ENCODE measurements at places on chromosomes 7 and 10.

- peak; percentile 95 for DNase-seq
Measured at GRCh38 chr7:95772298-95772770, at the start of gene DYNC1I1. Gene DYNC1I1, plus strand, starts transcription at chr7:95772554. Its CDS starts 32,176 bp downstream, at chr7:95804730.

DNA sequence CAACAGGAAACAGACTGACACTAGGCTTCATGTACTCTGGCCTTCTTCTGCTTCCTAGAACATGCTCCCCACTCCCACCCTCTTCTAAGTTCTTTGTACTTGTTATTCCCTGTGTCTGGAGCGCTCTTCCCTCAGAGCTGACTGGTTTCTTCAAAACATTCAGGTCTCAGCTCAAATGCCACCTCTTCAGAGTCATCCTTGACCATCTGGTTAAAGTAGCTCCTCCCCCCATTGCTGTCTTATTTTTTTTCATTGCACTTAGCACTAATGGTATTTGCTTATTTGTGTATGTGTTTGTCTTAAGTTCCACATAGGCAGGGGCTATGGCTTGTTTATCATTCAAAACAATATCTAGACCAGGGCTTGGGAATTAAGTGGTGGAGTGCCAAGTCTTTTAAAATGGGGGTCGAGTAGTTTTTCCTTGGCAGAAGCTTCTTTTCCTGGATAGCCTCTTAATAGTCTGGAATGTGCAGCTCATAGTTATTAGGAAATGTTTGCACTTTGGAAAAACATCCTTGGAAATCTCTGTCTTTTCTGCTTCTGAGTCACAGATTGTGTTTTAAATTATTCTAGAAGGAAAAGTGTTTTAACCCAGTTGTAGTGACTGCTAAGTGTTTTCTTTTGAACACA, 60.0 kb downstream of the RALA start:
- peak; percentile 23 for DNase-seq

DNA sequence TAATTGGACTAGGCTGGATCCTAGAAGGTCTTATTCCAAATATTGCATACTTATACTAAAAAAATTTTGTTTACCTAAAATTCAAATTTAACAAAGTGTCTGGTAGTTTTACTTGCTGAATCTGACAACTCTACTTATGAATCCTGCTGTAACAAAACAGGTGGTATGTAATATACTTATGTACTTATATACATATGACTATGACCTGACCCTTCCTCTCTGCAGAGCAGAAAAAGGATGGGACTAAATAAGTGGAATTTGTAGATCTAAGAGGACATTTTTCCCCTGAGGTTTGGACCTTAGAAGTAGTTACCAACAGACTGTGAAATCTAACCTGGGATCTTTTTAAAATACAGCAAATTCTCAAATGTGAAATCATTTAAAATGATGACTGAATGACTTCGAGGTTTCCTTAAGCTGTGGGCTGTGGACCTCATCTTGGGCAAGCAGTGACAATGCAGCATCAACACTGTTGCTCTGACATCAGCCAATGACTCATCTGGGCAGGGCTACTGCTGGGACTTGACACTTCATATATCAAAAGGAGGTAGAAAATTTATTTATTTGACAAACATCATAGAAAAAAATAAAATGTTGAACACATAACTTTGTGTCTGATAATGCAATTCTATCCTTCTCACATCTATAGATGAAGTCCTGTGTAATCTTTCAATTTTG, 73.6 kb downstream of the RELN start:
- DNase-seq = peak; percentile 40

GRCh38 chr7:102895602-102896001, 17.2 kb upstream of the LRRC17 start:
- DNase-seq = no peak

DNA sequence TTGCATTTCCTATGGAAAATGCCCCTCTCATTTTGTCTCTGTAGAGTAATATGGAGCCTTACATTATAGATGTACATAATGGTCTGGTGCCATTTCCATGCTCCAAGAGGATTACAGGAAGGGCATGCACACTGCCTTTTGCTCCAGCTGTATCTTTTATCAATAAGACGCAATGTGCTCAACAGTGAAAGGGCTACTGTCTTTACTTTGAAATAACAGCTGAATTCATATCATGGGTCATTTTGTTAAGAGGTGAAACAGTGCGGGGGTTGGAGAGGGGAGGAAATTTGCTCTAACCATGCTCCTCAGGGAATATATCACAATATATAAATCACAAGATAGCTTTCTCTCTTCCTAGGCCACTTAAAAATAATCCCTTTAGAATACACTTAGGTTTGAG, 77.7 kb downstream of the ICA1 start:
- peak; percentile 36 for DNase-seq

- no peak for DNase-seq
Measured at GRCh38 chr10:36647540-36647939, 477.9 kb upstream of the ANKRD30A start.

GRCh38 chr10:77279207-77279606, 358.4 kb downstream of the KCNMA1 start:
- DNase-seq = peak; percentile 47

DNA sequence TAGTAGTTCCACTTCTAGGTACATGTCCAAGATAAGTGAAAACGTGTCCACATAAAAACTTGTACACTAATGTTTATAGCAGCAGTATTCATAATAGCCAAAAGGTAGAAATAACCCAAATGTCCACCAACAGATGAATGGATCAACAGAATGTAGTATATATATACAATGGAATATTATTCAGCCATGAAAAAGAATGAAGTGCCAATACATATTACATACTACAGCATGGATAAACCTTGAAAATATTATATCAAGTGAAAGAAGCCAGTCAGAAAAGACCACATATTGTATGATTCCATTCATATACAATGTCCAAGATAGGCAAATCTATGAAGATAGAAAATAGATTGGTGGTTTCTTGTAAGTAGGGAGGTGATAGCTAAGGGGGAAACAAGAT, 47.8 kb upstream of the WASL start:
- DNase-seq = no peak

- DNase-seq = peak; percentile 13
Measured at GRCh38 chr10:15238555-15239335, 70.3 kb upstream of the NMT2 start.

DNA sequence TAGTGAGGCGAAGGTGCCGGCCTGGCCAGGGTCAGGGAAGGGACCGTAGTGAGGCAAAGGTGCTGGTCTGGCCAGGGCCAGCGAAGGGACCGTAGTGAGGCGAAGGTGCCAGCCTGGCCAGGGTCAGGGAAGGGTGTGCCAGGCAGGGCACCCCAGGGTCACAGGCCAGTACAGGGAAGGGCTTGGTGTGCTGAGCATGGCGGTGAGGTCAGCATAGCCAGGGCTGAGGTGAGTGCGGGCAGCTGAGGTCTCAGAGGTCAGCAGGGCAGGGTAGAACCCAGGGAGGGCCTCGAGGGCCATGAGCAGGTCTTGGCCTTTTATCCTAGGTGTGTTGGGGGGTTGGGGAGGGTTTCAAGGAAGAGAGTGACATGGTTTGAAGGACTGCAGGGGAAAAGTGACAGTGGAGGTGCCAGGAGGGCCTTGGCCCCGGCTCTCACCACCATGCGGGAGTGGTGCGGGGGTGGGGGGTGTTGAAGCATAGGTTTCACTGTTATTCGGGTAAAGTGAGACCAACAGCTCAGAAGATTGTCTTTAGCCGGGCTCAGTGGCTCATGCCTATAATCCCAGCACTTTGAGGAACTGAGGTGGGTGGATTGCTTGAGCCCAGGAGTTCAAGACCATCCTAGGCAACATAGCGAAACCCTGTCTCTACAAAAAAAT, 93.3 kb downstream of the CHST15 start:
- no peak for DNase-seq

- no peak for DNase-seq
Measured at GRCh38 chr10:66277481-66277880, 648.4 kb upstream of the LRRTM3 start.

GRCh38 chr10:87000491-87000890, 19.6 kb upstream of the FAM25A start:
- no peak for DNase-seq

DNA sequence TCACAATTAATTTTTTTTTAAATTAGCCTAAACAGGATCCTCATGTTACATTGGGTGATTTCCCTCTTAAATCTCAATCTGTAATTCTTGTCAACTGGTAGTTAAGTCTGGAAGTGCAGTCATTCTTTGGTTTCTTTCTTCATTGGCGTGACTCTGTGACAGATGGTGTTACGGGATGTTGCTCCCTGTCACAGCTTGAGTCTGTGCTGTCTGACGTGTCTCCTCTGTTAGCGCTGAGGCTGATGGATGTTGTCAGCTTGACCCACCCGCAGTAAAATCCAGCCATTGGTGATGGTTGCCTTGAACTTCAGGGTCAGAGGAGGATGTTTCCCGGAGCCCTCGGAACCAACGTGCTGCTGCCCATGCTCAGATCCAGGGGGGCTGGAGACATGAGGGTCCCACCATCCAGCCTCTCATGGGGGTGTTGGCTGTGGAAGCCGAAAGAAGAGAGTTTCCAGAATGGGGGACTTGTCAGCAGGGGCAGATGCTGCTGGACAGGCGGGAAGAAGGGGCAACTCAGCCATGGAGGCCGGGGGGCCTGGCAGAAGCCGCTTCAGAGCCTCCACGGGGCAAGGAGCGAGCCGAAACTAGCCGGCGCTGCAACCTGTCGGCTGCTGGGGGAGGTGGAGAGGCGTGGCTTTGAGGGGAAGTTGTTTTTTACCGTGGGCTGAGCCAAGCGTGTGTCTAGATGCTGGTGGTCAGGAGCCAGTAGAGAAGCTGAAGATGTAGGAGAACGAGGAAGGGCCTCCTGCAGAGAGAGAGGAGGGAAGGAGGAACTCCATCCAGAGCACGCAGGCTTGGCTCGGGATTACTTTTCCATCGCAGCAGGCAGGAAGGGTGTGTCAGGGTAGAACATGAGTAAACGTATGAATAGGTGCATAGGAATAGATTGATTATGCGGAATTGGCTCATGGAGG, 3.5 kb downstream of the SUN1 start:
- peak; percentile 78 for DNase-seq

GRCh38 chr7:22578007-22578733, 78.2 kb upstream of the STEAP1B start:
- no peak for DNase-seq

DNA sequence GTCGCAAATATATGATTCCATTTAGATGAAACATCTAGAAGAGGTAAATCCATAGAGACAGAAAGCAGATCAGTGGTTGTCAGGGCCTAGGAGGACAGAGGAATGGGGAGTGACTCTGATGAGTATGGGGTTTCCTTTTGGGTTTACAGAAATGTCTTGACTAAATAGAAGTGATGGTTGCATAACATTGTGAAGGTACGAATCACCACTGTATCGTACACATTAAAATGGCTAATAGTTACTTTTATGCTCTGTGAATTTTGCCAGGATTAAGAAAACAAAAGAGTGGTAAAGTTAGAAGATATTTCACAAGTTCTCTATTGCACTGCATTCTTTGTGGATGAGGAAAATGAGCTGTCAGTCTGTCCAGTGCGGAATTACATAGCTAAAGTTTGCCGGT, 407.4 kb downstream of the KCNMA1 start:
- no peak for DNase-seq

DNA sequence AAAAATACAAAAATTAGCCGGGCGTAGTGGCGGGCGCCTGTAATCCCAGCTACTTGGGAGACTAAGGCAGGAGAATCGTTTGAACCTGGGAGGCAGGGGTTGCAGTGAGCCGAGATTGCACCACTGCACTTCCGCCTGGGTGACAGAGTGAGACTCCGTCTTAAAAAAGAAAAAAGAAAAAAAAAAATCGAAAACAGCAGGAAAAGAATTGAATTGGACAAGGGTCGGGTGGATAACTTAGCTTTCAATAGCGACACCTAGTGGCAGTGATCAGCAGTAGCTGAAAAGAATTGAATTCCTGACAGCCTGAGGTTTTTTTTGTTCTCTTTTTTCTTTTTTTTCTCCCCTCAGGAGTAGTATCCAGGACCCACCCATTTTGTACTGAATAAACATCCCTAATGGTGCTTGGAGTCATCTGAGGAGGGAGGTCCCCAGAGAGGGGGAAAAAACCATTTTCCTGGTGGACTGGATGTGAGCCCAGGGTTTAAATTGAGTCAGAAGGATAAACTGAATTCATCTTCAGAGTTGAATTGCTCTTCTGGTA, 55.1 kb downstream of the CYCS start:
- peak; percentile 85 for DNase-seq

- DNase-seq = peak; percentile 49
Measured at GRCh38 chr10:75449382-75450074, 18.1 kb downstream of the LRMDA start.

DNA sequence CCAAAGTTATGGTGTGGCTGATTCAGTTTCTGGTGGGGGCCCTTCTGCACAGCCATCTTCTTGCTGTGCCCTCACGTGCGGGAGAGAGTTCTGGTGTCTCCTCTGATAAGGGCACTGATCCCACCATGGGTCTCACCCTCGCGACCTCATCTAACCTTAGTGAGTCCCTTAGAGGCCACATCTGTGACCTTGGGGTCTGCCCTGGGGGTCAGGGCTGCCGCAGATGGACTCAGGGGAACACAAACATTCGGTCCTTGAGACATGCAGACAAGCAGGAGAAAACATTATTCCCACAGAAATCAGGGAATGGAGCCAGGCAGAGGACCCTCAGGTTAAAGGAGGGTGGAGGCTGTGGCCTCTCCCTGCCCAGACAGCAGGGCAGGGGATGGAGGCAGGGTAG, 177.9 kb downstream of the DNAJB6 start:
- DNase-seq = no peak

DNA sequence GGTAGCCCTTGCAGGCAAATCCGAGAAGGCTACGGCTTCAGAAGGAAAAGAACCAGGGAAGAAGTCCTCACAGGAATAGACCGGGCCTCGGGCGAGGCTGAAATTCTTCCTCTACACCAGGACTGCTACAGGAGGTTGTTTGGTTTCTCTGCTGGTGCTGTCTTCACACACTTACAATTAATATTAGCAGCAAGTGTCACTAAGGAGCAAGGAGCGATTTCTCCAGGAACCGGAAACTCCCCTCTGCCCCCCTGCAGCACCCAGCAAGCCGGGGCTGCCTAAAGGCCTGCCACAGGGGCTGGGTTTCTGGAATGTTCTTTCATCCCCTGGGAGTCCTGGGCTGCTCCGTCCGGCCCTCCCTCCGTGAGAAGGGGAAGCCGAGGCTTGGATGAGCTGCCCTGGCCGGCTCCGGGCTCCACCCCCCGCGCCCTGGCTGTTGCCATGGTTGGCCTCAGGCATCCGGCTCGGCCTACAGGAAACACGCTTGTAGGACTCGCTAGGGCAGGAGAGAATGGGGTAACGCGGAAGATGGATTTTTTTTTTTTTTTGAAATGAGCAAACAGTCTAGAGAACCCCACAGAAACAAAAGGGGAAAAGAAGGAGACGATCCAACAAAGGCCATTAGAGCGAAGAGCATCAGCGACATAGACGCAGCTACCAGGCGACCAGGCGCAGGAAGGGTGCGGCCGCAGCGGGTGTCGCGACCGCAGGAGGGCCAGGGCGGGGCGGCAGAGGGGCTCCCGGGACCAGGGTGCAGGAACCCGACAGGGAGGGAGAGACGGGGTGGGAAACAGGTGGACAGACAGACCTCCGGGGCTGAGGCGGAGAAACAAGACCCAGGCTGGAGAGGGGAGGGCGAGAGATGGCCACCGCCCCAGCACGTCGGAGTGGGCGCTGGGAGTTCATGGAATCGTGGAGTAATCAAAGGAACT, 33.0 kb downstream of the EN2 start:
- DNase-seq = no peak

- no peak for DNase-seq
Measured at GRCh38 chr10:21509341-21510240, 15.9 kb downstream of the SKIDA1 start.
